ENCODE measurements at places on chromosomes 2 and 18.

GRCh38 chr2:33247365-33247764 lies 229.1 kb upstream of the RASGRP3 start:
- no peak for DNase-seq

GRCh38 chr2:38462121-38462661 lies 85.1 kb upstream of the ATL2 start:
- DNase-seq, result no peak

- no peak for DNase-seq
Measured at GRCh38 chr2:70873541-70873940, 37.9 kb upstream of the CD207 start.

DNA sequence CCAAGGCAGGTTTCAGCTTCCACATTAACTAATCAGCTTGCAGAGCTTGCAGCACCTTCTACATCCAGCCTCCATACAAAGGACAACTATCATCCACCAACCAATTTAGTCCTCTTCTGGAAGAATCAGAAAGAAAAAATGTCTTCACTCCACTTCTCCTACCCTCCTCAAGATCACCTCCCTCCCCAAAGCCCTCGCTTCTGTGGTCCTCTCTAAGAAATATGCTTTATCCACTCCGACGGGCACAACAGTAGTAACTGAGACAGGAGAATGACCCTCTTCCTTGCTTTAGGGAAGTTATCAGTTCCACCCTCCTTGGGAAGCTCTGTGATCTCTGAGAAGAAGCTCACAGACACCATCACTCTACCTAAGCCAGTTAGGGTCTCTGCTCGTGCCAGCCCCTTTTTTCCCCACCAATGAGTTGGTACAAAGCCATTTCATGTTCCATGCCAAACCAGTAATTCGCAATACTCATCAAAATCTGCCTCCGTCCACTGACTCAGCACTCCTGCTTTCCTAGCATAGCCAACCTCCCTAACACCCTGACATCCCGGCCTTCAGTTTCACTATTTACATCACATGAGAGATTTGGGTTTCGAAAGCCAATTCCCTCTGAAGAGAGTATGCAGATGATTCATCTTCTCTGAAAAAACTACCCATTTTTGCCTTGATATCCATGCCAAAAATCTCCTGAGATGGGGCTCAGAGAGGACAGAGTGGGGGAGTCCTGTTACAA lies 114.1 kb upstream of the PKDCC start:
- DNase-seq, result no peak

DNA sequence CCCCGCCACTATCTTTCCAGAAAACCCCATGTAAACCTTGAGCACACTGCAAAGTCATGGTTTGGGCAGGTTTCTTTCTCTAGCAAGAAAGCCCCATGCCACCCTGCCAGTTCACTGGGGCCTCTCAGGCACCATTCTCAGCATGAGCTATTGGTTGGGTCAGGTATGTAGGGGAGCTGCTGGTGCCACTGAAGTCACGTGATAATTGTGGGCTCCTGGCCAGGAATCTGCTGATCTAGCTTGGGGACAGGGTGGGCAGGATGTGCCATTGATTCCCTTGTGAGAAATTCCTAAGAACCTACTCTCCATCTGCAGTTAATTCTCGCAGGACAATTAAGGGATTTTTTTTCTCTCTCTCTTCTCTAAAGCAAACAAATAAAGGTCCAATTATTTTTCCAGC lies 26.5 kb upstream of the HNMT start:
- no peak for DNase-seq

Data from NCI-H1105 (cell line).